Right lobe of liver (tissue), 6 donors: ENCODE measurements at places on chromosomes 5 and 9. TPM values are rescaled to one million over a fixed set of nuclear protein-coding genes. Genes with fewer than 3 reads are reported as not detected.

TEK gene
- total RNA-seq, result 4.0 TPM

GPRIN1 gene
- total RNA-seq, result 0.05 TPM

CCNH gene
- total RNA-seq, result 19.2 TPM

CEP120 gene
- 5.7 TPM for total RNA-seq

DNA sequence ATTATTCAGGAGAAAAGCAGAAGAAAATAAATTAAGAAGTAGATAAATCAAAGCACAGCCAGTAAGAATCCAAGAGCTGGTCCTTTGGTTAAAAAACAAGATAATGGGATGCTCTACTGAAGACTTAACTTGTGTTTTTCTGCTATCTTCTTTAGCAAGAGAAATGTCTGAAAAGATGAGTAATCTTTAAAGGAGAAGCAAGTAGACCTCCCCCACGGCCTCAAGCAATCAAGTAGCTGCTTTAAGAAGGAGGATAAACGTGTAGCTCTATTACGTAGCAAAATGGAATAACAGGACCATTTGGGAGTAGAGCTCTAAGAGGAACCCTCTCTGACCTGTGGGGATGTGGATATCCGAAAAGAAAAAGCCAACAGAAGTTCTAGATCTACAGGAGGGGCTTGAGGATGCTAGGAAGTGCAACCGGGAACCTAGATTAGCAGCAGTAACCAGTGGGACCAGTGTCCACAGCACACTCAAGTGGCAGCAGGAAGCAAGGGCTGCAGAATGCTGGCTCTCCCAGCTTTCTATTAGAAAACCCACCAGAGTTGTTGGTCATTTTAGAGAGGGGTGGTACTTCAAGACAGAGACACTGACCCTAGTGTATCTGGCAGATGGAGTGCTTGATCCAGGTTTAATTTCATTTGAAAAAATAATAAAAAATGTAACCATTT lies 185.4 kb downstream of the GABBR2 start:
- H3K4me3 ChIP-seq, result no peak overlapping the region
- no peaks in the 10 kb centered on the region for H3K27me3 ChIP-seq
- no peaks in the 10 kb centered on the region for H3K36me3 ChIP-seq
- H3K27ac ChIP-seq, result no peak overlapping the region
- H3K4me1 ChIP-seq, result no peaks in the 10 kb centered on the region

DNA sequence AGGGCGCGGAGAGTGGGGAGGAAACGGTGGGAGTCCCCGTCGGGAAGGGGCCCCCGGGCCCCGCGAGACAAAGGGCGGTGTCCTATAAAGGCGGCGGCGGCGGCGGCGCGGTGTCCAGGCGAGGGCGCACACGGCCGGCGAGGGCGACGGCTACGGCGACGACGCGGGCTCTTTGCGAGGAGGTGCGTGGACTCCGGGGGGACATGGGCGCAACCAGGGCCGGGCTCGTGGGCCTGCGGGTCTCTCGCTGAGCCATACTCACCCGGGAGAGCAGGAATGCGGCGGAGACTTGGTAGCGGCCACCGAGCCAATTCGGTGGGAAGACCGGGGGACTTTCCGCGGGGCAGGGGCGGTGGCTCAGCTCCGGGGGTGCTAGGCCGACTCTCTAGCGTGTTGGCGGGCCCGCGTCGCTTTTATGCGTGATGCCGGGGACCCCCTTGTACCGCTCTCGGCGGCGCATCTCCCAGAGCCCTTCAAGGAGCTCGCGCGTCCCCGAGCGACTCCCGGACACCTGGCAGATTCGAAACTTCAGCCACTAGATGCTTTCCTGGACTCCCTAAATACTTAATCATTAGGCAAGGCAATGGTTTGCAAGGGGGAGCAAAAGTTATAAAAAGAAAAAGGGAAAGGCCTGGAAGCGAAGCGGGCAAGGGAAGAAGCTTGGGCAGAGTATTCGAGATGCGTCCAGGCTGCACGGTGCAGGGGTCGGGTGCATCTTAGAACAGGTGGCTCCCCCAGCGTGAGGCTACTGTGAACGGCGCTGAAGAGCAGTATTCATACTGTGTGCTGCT lies 5.9 kb upstream of the TAL2 start:
- no peak for DNase-seq
- no peaks in the 10 kb centered on the region for H3K36me3 ChIP-seq
- no peak overlapping the region for H3K27ac ChIP-seq
- no peaks in the 10 kb centered on the region for H3K27me3 ChIP-seq

DNA sequence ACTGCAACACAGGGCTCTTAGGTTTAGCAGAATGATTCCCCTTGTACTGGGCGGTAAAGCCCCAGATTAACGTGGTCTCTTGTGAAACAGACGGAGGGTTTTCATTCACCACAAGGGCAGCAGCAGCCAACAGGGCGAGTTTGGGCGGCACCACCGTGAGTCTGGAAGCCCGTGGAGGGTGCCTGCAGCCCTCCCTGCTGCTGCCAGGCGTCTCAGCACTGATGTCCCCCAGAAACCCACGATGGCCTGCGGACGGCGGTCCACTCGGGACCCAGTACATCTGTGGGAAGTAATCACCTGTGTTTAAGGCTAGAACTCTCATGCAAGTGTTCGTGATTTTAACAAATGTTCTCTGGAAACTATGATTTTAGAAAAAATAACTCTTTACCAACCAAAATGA lies 67.8 kb downstream of the IRX2 start:
- no peak overlapping the region for H3K4me3 ChIP-seq
- H3K36me3 ChIP-seq, result no peaks in the 10 kb centered on the region
- no peak overlapping the region for H3K27ac ChIP-seq
- H3K27me3 ChIP-seq, result no peaks in the 10 kb centered on the region

- no peaks in the 10 kb centered on the region for H3K27me3 ChIP-seq
- no peaks in the 10 kb centered on the region for H3K4me1 ChIP-seq
- DNase-seq, result no peak
- no peaks in the 10 kb centered on the region for H3K36me3 ChIP-seq
Measured at GRCh38 chr9:94806307-94806893, 79.9 kb downstream of the AOPEP start.
